ENCODE measurements at places on chromosomes 7 and 10.

DNA sequence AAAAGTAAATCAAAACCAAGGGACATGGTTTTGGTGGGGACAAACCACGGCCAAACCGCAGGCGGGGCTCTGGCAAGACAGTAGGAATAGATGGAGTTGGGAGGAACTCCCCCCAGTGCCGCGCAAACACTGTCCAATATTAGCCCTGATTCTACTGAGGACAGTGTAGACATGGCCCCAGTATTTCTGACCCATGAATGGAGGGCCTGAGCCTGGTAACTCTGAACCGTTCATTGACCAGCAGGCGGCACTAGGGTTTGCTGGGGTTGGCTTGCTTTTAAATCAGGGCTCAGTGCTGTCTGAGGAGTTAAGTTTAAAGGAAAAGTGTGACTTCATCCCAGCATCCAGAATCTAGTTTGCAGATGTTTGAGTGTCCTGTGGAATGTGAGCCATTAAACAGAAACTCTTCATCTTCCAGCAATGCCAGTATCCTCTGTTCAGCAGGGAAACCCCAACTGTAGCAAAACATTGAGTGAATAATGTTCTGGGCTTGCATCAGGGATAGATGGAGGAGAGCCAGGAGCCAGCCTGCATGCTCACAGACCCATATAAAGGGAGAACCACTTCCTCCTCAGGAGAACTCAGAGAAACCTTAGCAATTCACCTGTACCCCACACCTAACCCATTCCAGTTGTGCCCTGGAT is 147.4 kb upstream of the PRSS58 start:
- DNase-seq, result no peak

DNA sequence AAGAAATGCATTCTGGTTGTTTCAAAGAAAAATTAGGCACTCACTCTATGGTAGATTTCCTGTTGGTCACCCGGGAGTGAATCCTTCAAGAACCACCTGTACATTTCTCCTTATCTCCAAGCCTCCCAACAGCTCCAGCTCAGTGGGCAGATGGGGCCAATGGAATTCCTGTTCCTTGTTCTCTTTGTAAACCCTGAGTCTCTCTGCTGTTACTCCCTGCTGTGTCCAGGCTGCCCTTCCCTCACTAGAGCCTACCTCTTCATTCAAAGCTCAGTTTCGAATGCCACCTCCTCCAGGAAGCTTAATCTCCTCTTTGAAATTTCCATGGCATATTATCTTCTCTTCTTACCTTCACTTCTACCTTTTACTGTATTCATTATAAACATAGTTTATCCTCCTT is 3.5 kb upstream of the BMPER start:
- DNase-seq, result no peak

GRCh38 chr10:133170092-133170491 is 10.1 kb downstream of the KNDC1 start:
- DNase-seq, result no peak

GRCh38 chr10:109978481-109978880 is 29.3 kb upstream of the ADD3 start:
- DNase-seq, result no peak

GRCh38 chr7:131974671-131975070 is 418.2 kb upstream of the PODXL start:
- no peak for DNase-seq

GRCh38 chr10:33510206-33510605 is 175.7 kb upstream of the NRP1 start:
- no peak for DNase-seq

DNA sequence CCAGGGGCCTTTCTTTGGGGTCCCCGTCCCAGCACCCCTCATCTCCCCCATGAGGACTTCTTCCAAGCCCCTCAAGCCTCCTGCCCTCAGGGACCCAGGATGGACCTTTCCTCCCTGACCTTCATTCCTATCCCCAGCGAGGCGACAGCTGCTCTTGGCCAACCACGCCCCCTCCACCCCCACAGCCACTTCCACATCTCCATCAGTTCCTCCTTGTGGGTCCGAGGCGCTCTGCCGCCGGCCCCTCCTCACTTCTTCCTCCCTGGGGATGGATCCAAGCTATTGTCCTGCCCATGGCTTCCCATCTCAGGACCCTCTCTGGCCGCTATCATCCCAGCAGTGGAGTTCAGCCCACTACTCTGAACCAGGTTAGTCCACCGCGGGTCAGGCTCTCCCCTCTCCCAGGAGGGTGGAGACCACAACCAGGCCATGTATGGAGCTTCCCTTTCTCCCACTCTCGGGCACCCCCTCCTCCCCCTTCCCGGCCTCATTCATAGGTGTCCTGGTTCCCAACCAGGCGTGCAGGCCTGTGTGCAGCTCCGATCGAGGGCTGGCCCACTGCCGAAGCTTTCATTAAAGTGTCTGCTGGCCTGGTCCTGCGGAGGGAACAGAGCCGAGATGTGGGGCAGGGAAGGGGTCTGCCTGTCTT is 1.7 kb upstream of the SH2B2 start:
- no peak for DNase-seq

GRCh38 chr10:70892631-70893030 is 4.3 kb upstream of the PCBD1 start:
- DNase-seq, result no peak

DNA sequence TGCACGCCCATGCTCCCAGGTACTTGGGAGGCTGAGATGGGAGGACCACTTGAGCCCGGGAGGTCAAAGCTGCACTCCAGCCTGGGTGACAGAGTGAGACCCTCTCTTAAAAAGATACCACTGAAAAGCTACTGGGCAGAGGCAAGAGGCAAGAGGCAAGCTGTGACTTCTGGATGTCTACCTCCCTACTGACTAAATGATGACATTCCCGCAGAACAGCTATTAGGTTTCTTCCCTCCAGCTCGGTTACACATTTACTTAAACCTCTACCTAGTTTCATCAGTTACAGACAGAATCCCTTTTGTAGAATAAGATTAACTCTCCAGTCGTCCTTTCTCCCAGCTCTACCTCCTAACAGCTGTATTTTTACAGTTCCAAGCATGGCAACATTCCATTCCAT is 21.2 kb downstream of the RHEB start:
- DNase-seq, result no peak

DNA sequence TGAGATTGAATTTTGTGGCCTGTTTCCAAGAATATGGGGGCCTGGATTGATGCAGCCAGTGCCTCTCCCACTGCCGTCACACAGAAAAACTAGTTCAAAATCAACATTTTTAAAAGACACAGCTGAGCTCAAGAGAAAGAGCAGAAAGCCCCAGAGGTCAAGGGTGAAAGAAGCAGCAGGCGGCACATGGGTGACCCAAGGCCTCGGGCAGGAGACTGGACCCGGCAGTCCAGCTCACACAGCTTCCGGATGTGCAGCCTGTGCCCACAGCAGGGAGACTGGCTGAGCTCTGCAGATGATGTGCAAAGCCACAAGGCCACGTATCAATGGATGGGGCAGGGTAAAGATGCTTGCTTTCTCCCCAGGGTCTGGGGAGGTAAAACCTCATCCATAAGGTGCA is 50.4 kb upstream of the RNF32 start:
- DNase-seq, result no peak

DNA sequence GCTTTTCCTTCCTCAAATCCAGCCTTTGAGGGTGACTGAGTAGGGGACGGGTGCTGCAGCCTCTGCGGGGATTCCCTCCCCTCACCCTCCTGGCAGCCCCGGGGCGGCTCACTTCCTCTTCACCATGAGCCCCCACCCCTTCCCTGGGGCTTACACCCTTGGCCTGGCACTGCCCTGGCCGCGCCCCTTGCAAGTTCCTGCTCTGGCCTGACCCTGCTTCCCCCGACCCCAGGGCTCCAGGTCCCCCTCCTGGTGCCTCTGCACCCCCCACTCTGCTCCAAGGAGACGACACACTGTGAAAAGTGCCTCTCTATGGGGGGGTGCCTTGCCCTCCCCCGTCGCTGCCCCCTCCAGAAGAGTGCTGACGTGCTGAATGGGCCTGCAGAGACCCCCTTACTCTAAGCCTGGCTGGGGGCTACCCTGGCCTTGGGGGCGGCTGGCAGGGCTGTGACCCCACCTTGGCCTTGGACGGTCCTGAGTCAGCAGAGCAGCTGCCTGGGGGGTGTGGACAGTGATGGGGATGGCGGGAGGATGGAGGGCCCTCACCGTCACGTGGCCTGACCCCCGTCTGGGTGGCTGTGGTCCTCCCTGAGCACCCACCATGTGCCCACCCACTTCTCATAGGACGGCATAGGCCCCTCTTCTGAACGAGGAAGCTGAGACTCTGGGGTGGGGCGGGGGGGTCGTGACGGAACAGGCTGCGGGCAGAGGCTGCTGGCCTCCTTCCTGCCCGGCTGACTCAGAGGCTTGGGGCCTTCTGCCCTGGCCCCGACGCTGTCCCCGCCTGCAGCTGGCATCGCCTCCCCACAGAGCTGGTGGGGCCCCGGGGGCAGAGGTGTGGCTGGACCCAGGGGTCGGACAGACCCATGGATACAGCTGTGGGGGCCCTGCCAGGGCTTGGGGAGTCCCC is 9.8 kb downstream of the LFNG start:
- DNase-seq, result no peak

DNA sequence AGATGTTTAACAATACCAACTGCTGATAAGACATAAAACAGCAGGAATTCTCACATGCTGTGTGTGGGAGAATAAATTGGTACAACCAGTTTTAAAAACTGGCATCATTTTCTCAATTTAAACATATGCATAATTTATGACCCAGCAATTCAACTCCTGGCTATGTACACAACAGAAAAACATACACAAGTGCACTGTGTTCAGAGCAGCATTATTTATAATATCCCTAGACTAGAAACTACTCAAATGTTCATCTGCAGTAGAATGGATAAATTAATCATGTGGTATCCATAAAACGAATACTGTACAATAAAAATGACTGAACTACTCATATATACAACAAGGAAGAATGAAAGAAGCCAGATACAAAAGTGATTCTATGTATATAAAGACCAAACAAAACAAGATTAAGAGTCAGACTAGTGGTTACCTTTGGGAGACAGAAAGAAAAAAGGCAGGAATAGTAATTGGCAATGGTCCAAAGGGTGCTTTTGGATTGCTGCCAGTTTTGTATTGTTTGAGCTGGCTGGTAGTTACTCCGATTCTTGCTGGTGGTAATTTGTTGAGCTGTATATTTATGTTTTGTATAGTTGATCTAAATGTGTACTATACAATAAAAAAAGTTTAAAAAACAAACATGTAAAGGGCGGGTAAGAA is 306.0 kb downstream of the TFEC start:
- DNase-seq, result no peak

DNA sequence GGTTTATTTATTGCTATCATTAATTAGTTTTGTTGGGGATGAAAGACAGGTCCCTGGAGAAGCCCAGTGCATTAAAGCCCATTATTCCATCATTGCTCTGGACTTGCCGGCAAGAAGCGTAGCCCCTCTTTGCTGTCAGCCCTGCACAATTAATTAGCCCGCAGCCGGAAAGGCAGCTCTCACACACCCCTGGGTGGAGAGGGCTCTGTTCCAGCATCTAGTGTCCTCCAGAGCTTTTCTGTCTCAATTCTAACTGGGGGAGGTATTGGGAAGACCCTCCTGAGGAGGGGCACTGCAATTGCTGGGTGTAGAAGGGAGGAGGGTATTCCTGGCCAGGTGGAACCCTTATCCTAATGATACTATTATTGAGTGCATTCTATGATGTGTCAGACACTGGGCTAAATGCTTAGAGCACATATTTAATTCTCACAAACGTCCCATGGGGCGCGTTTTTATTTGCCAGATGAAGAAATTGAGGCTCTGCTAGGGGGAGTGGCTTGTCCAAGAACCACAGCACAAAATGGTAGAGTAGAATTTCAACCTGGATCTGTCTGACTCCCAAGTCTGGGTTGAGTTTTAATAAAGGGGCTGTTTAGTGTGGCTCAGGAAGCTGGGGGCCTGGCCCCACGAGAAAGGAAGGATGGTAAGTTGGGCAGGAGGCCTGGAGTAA is 148.1 kb upstream of the PCBD1 start:
- no peak for DNase-seq

GRCh38 chr10:110312206-110312605 is 7.5 kb upstream of the SMNDC1 start:
- no peak for DNase-seq

DNA sequence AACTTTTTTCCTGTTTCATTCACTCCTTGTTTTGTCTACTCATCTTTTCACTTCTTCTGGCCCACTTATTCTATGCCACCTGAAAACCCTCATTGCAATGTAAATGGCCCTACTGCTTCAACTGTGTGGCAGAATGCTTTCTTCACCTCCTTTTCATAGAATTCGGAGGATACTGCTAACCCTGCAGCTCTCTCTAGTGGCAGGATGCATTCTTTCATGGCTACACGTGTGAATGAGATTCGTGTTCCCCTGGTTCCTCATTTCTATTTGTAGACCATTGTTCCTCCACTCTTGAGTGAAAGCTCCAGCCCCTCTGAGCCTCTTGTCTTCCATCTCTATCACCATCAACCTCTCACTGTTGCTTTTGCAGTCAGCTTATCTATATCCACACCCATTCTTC is 20.9 kb upstream of the CYP26C1 start:
- peak; percentile 3 for DNase-seq

DNA sequence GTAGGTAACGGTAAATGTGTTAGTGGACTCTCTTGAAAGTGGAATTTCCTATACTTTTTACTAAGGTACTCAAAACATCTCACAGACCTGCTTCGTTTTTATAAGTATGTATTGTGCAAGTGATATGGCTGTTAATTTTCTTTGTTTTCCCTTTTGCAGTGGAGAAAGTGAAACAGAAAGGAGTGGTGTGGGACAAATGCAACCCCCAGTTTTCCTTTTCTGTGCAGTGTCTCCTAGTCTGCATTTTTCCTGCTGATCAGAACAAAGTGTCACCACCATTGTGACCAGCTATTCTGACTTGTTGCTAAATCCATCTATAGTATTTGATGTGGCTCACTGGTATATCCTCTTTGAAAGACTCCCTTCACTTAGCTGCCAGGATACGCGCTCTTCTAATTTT is 410.0 kb downstream of the EXOC4 start:
- no peak for DNase-seq

DNA sequence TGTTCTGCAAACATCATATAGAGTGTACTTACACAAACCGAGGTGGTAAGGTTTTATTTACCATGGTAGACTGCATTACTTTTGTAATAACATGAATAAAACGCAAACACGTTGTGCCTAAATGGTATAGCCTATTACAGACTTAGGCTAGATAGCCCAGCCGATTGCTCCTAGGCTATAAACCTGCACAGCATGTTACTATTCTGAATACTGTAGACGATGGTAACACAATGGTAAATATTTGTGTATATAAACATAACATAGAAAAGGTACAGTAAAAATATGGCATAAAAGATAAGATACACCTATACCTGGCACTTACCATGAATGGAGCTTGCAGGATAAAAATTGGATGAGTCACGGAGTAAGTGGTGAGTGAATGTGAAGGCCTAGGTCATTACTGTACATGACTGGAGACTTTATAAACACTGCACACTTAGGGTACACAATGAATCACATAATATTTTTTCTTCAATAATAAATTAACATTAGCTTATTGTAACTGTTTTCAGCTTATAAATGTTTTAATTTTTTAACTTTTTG is 16.3 kb downstream of the AKR1D1 start:
- DNase-seq, result no peak

GRCh38 chr7:141071260-141071854 is 2.5 kb upstream of the TMEM178B start:
- no peak for DNase-seq

GRCh38 chr10:71082960-71083715 is 129.2 kb upstream of the UNC5B start:
- DNase-seq, result no peak

Data from GM12864 (cell line).